H7 (cell line): ENCODE measurements at places on chromosomes 2 and 18.
A peak's percentile ranks its signal among the peaks of the same experiment; 100 is the strongest.

- no peak for DNase-seq
These were observed 114.8 kb upstream of the ZNF236 start for GRCh38 chr18:76707534-76707933.

- DNase-seq = no peak
These were observed 15.4 kb downstream of the ZNF396 start for GRCh38 chr18:35361570-35362321.

DNA sequence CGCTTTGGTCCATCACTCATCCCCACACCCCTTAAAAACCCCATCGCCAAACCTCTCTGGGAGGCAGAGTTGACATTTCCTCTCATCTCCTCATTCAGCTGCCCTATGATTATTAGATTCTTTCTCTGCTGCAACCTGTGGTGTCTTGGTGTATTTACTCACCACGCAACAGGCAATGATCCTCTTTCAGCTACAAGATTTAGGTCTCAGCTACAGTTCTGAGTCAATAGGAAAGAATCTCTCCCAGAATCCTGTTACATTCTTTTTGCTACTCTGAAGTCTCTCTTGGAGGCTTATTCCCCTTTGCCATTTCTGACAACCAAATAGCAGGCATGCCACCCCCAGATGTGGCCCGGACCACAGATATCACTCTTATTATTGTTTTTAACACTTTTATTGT is 468.3 kb upstream of the GYPC start:
- DNase-seq = no peak

GRCh38 chr2:46544581-46544980 is 65.2 kb downstream of the TMEM247 start:
- DNase-seq = no peak

DNA sequence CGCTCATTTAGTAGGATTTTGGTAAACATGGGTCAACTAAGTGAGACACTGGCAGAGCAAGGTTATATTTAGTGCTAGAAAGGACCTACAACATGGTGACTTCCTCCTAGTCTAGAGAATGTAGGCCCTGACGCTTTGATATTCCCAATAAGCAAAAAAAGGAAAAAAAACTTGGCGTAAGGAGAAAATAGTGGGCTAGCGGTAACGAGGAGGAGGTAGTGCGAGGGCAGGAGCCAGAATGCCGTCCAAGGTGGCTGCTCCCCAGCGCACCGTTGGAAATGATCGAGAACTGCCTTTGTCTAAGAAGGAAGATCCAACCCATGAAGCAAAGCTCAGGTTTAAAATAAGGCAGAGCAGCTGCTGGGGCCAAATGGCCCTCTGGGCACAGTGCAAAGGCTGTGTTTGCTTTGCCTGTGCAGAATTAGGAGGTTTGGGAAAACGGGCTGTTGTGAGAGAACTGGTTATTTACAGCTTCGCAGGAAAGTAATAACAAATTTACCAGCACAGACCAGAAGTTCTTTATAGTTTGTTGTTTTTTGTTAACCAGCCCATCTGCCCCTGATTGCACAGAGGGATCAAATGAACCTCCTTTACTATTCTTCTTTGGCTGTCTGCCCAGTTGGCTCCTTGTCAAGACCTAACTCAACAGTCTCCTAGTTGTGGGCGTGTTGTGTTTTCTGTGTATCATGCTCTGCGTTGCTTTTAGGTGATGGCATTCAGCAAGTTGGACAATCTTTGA is 86.6 kb downstream of the ITGB1BP1 start:
- no peak for DNase-seq

- DNase-seq = peak; percentile 85
These were observed 35.1 kb upstream of the B3GNT7 start for GRCh38 chr2:231360401-231360800.

- DNase-seq = no peak
These were observed 71.3 kb downstream of the UGGT1 start for GRCh38 chr2:128162266-128162665.
